ENCODE measurements at places on chromosomes 5 and 9.

DNA sequence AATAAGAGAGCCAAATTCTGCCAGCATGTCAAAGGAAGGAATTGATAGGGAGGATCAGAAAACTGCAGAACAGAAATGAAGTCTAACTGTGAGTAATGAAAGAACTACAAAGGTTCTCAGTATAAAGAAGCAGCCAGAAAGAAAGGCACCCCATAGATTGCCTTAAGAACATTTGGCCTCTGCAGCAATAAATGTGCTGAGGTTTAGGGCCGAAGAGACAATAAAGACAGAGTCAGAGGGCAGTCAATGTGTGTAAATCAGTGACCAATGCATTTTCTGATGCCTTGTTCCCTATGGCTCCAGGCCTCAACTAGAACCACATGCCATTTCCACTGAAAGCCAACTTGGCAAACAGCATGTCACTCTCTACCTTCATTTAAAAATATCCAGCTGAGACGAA is 281.0 kb downstream of the HINT1 start:
- DNase-seq, result no peak

- DNase-seq, result no peak
These were observed 124.7 kb downstream of the FBN2 start for GRCh38 chr5:128413356-128413755.

DNA sequence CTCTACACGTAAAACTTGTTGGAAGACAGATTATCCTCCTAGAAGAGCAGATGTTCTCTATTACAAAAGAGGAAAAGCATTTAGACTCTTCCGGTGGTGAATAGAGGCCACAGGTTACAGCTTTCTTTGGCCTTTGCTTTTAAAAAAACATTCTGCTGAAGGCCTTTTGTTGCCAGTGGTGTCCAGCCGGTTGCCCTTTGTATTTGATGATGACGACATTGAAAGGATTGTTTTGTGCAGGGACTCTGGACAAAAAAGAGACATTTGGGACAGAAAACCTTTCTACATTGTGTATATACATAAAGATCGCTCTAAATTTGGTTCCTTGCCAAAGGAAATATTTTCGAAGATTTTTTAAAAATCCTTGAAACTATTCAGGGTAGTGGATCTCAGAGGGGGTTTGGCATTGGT is 180.3 kb downstream of the C9orf152 start:
- DNase-seq, result no peak

DNA sequence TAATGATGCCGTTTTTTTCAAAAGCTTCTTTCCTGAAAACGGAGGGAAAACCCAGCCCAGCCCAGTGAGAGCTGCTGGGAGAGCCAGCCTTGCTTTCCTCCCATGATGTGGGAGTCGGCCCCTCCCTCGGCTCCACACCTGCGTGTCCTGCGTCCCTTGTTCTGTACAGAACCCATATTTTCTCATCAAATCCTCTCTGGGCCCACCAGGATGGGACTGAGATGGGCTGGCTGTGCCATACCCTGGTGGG is 8.9 kb downstream of the FLT4 start:
- no peak for DNase-seq

DNA sequence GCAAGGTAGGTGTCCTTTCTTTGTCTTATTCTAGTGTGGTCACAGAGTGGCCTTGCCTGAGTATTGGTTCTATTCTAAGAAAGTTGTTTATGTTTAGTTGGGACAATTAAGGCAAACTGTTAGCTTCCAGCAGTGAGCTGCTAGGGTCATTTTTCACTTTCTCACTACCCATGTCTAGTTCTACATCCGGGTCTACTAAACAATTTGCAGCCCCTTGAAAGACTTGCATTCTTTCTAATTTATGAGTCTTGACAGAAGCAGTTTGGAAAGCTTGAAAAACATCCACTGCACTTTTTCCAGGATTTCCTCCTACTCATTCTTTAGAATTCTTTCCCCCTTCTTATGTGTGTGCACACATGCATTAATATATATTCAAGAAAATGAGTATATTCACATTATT is 892.2 kb upstream of the ACO1 start:
- DNase-seq, result no peak

DNA sequence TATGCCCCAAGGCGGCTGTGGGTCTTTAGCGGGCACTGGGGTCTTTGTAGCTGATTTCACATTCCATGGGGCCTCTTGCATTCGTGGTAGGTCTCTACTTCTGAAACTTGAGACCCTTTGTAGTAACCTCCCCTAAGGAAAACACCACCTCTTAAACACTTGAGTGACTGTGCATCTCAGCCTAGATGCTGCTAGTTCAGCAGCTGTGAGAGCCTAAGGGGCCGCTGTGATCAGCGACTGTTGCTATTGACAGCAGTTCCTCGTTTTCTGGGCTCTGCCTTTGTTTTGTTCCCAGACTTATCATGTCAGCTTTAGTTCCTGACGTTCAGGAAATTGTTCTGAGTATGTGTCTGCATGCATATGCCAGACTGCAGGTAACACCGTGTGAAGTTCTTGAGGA is 171.2 kb downstream of the HSPA4 start:
- DNase-seq, result no peak

GRCh38 chr5:14295610-14296009 is 152.5 kb downstream of the TRIO start:
- DNase-seq, result no peak

DNA sequence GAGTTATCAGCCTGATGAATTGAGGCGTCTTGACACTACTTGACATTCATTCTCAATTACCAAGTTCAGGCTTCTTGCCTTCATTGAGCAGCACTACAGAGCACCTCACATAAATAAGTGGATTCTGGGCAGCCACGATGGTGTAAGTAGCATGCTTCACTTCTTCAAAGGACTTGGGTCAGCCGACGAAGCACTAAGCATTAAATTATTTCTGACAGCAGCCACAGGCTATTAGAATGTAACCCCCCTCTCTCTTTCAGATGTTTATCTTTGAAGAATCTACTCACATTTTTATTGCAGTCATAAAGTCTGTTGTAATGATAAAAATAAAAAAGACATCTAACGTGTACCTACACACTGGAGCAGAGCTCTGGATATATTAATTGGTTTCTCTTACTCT is 45.9 kb upstream of the VPS13A start:
- DNase-seq, result no peak

DNA sequence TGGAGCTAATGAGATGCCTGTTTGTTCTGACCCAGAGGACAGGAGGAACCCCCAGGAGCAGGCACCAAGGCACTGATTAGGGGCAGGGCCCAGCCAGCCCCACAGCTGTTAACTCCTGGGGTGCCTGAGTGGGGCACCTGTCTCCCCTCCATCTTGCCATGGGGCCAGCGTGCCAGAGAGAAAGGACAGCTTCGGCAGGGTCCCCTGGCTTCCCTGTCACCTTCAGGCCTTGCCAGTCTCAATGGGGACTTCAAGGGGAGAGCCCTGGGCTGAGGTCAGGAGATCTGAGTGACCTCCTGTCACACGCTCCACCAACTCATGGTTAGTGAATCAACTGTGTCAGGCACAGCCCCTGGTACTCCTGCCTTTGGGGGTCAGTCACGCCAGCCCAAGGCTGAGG is 152.7 kb upstream of the MVB12B start:
- no peak for DNase-seq

- no peak for DNase-seq
These were observed 738.2 kb downstream of the SEMA5A start for GRCh38 chr5:8807636-8808035.

GRCh38 chr5:173645890-173646574 is 29.6 kb upstream of the BOD1 start:
- DNase-seq, result no peak

- DNase-seq, result no peak
These were observed 6.0 kb downstream of the NR3C1 start for GRCh38 chr5:143397302-143398052.

DNA sequence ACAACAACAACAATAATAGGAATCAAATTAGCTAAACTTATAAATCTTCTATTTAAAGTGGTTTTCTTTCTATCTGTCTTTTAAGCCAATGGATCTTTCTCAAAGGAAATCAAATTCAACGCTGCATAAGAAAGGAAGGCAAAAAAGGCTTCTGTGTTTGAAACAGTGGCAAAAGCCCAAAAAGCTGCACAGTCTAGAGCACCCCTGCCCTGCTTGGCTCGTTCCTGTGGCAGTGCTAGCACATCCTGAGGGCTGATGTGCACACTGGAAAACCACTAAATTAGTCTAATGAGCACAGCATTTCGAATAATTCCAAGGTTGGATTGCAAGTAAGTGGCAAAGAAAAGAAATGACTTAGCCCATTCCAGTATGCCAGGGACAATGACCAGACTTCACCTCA is 80.7 kb downstream of the AP3B1 start:
- DNase-seq, result no peak

- no peak for DNase-seq
These were observed 93.0 kb downstream of the PHF2 start for GRCh38 chr9:93669116-93669957.

DNA sequence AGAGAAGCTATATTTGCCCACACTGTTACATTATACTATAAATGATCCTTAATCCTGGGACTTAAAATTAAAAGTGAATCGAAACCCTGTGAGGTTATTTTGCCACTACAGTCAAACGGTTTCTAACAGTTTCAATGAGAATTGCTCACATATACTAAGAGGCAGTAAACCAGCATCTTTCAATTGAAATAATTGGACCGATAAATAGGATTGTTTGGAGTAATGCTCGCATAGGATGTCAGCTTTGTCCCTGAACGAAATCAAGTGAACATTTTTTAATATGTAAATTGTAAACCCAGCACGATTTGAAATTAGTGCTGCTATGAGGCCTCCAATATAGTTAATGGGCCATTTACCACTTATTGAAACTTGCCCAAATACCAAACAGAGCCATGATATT is 60.5 kb downstream of the ELAVL2 start:
- DNase-seq, result no peak

DNA sequence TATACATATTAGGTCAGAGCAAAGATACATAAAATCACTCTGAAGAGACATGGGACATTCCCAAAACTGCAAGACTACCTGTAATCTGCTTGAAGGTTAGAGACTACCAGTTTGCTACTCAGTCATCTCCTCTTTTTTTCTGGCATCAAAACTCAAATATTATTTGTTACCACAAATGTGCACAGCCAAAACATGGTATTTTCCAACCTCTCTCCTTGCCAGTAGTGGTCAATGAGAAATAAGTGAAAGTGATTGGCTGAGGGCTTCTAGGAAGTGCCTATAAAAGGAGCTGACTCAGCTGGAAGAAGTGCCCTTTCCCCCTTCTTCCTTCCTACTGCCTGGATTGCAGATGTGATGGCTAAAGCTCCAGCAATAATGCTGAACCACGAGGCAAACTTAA is 13.8 kb downstream of the GZMK start:
- DNase-seq, result no peak

DNA sequence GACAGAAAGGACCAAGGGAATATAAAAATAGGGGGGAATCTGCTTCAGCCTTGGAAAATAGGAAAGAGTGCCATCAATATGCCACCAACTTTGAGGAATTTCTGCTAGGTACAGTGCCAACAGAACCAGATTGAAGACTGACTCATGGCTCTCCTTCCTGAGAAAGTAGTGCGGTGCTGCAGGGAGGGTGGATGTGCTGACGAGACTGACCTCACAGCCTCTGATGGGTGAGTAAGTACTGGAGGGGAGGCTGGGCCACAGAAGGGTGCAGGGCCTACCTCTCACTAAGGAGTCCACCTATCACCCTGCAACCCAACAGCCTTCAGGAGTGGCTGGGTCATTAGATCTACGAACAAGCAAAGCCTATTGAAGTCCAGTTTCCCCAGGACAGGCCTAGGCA is 187.6 kb downstream of the GABBR2 start:
- DNase-seq, result no peak

DNA sequence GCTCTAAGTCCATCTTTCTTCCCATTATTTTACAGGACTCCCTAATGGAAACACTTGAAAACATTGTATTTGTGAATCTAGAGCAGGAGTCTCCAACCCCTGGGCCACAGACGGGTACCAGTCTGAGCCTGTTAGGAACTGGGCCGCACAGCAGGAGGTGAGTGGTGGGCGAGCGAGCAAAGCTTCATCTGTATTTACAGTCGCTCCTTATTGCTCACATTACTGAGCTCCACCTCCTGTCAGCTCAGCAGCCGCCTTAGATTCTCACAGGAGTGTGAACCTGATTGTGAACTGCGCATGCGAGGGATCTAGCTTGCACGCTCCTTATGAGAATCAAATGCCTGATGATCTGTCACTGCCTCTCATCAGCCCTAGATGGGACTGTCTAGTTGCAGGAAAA is 111.0 kb downstream of the MED27 start:
- no peak for DNase-seq
